Epithelial cell of esophagus (primary cell): ENCODE measurements at places on chromosomes 5 and 9.

- DNase-seq = peak; percentile 59
Observed at GRCh38 chr5:168697034-168697720, 118.0 kb upstream of the PANK3 start.

- no peak for DNase-seq
Observed at GRCh38 chr9:17597977-17598376, 19.1 kb downstream of the SH3GL2 start.

DNA sequence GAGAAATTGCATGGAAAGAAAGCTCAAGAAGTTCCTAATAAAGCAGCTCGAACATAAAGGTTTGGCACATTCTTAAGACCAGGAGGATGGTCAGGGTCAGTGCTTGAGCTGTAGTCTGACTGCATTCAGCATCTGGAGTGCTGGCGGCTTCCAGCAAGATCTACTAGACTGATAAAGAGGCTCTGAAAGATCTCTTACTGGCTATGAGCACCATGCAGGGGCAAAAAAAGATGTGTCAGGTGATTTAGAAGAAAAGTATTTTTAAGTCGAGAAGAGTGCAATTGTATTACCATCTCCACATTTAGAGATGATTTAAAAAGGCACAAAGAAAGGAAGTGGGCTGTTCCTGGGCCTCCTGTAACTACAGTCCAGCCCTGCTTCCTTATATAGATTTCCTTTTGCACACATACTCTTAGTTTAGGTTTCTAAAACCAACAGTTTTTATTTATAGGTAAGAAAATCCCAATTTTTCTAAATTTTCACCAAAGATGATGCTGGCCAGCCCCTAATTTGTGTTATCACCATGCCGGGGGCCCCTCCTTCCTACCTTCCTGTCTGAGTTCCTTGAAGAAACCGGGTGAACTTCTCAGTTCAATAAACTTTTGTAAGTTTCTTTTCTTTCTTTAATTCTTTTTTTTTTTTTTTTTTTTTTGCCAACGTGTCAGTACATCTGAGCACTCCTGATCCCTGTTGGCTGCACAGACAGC lies 65.9 kb upstream of the PLPP1 start:
- DNase-seq = no peak

GRCh38 chr5:135842737-135843136 lies 8.3 kb downstream of the SLC25A48 start:
- DNase-seq = no peak

- no peak for DNase-seq
Observed at GRCh38 chr9:79465156-79465555, 106.6 kb upstream of the TLE4 start.

DNA sequence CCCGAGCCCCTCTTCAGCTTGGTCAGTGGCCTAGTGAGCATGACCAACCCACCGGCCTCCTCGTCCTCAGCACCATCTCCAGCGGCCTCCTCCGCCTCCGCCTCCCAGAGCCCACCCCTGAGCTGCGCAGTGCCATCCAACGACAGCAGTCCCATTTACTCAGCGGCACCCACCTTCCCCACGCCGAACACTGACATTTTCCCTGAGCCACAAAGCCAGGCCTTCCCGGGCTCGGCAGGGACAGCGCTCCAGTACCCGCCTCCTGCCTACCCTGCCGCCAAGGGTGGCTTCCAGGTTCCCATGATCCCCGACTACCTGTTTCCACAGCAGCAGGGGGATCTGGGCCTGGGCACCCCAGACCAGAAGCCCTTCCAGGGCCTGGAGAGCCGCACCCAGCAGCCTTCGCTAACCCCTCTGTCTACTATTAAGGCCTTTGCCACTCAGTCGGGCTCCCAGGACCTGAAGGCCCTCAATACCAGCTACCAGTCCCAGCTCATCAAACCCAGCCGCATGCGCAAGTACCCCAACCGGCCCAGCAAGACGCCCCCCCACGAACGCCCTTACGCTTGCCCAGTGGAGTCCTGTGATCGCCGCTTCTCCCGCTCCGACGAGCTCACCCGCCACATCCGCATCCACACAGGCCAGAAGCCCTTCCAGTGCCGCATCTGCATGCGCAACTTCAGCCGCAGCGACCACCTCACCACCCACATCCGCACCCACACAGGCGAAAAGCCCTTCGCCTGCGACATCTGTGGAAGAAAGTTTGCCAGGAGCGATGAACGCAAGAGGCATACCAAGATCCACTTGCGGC lies 1.8 kb downstream of the EGR1 start:
- no peak for DNase-seq

DNA sequence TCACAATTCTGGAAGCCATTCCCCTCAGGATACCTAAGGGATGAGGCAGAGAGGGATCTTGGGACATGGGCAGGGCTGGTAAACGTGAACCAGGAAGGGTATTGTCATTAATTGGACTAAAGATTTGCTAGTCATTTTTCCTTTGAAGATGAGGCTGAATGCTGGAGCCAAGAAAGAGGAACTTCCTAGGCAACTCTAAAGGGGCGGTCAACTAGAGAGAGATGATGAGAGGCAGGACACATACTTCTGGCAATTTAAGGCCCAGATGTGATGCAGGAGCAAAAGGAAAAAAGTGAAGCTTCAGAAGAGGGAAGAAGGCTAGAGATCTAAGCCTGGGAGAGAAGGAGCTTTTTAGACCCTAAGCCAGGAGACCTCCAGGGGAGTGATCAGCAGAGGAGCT lies 5.6 kb downstream of the GBA2 start:
- no peak for DNase-seq

DNA sequence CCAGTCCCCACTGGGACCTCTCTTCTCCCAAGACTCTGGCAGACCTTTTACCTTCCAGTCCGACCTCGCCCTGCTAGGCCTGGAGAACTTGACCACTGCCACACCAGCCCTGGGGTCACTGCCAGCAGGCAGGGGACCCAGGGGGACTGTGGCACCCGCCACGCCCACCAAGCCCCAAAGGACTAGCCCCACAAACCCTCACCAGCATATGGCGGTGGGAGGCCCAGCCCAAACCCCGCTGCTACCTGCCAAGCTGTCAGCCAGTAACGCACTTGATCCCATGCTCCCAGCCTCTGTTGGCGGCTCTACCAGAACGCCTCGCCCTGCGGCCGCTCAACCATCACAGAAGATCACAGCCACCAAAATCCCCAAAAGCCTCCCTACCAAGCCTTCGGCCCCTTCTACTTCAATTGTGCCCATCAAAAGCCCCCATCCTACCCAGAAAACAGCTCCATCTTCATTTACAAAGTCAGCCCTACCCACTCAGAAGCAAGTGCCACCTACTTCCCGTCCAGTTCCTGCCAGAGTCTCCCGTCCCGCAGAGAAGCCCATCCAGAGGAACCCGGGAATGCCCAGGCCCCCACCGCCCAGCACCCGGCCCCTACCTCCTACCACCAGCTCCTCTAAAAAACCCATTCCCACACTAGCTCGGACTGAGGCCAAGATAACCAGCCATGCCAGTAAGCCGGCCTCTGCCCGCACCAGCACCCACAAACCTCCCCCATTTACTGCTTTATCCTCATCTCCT lies 13.1 kb downstream of the COL27A1 start:
- DNase-seq = no peak

- peak; percentile 75 for DNase-seq
Observed at GRCh38 chr9:68999393-69000105, 14.4 kb downstream of the PRKACG start.

DNA sequence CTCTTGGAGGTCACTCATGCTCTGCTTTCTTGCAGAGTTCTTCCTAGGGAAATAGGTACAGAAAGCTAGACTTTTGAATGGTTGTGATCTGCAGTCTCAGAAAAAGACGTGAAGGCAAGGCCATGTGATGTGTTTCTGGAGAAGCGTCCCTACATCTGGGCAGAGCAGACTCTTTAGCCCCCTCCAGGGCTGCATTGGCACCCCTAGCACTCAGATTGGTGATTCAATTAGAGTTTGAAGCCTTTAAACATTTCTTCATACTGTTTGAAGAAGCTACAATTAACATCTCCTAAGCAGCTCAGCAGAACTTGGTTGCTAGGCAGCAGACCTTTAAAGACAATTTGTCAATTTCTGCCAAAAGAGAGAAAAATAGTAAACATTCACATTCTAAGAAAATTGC lies 21.6 kb downstream of the JADE2 start:
- DNase-seq = no peak

DNA sequence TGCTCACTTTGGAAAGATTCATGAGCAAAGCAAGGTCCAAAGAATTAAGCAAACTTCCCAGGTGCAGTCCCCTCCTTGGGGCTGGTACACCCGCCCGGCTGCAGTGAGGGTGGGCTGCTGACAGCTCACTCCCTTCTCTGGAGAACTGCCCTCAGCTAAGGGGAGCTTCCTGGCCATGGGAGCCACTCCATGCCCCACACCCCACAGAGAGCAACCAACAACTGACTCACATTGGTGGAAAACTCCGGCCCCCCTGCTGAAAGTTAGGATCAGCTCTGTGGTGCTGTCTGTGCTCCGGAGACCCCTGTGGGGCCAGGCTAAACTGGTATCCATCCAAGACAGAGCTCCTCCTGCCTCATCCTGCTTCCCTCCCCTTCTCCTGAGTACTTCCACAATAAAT lies 223.0 kb downstream of the GABBR2 start:
- DNase-seq = no peak

DNA sequence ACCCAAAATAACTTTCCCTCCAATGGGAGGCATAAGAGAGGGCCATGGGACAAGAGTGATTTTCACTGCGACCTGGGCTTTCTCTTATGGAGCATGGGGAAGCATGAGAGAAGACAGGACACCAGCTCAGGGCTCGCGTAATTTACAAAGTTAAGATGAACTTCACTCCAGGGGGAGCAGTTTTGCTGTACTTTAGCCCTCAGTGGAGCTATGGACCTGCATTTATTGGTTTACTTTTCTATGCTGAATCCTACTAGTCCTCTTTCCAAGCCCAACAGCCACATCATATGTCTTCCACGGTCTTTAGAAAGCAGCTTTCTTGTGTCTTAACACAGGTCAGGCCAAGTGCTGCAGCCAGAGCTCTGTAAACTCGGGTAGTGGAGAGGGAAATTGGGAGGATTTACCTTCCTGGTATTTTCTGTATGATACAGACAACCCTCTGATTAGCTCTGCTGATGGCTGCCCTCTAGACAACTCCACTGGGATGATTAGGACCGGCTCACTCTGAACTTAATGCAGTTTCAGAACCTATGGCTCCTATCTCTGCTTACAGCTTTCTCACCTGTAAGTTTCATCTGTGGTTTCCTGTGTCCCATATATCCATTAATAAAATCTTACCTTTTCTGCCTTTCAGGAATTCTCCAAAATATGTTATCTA lies 581.0 kb upstream of the RORB start:
- DNase-seq = peak; percentile 46

GRCh38 chr9:81602887-81603680 lies 86.3 kb downstream of the TLE1 start:
- DNase-seq = no peak

GRCh38 chr5:10488144-10488543 lies 46.5 kb downstream of the ROPN1L start:
- DNase-seq = no peak

DNA sequence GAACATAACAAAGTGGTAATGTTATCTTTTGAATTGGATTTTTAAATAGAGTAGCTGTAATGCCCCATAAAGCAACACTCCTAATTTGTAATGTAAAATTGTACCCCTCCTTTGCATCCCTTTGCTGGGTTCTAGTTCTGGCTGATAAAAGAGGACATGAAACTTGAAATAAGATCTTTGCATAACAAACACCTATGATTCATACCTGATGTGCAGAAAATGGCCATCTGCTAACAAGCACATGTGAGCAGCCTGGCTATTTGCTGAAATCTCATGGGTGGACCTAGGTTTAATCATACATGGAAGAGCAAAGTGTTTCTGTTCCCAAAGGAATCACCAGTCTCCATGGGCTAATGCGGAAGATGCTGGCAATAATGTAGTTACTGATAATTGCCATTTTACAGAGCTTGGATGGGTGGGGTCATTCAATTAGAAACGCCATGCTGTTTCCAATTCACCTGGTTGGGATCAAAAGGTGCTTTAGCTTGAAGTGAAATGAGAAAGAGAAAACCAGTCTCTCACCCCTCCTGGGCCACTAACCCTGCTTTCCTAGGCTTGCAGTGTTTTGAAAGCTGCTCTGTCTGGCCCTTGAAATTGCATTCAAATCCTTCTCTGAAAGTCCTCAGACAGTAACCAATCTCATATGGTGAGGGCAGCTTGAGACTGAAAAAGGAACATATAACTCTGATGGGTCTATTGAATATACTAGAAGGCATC lies 585.1 kb downstream of the TLE4 start:
- peak; percentile 6 for DNase-seq

DNA sequence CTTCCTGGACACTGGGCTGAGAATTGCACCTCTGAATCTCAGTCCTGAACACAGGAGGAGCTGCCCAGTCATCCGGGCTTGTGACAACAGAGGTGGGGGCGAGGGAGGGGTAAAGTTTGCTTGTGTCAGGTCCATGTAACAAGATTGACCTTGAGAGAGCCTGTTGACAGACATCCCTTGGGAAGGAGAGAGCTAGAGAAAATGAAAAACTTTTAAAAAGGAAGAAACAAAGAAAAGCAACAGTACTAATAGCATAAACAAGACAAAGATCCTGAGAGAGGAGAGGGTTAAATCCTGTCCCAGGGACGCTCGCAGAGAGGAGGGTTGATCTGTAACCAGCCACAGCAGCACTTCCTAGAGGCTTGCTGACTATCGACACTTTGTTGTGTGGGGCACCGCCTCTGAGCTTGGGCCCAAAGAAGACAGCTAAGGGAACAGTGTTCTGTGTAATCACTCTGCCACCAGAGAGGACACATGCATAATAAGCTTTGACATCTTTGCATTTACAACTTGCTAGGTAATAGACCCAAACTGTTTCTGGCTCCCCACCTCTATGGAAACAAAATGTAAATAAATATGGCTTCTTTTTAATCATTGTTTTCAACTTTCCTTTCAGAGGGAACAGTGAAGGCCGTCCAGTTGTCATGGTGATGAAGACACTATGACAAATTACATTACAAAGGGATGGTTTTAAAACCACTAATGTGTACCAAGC lies 363.7 kb downstream of the CSNK1G3 start:
- no peak for DNase-seq

DNA sequence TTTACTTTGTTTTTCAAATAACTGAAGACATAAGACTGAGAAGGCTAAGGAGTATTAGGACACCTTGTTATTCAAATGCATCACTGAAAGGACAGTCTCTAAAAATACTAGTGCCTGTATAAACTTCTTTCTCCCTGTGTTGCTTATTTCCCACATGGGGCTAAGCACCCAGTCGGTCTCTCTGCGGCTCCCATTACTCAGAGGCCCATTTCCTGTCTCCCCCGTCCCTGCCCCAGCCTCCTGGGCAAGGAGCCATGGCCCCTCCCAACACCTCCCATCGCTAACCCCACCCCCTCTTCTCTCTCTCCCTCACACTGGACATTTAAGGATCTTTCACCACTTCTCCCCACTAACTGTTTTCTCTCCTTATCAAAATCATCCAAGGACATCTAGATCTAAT lies 81.9 kb downstream of the EBF1 start:
- peak; percentile 67 for DNase-seq
